ENCODE measurements at places on chromosomes 16 and 17.

DNA sequence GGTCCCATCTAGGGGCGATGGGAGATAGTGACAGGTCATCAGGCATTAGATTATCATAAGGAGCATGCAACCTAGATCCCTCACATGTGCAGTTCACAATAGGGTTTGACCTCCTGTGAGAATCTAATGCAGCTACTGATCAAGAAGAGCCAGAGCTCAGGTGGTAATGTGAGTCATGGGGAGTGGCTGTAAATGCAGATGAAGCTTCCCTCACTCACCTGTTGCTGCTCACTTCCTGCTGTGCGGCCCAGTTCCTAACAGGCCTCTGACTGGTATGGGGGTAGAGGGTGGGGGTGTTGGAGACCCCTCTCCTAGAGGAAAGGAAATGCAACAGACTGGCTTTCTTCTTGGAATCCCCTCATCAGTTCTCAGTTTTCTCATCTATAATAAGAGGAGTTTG is 131.4 kb downstream of the CA10 start:
- no peak for DNase-seq

- DNase-seq, result no peak
Measured at GRCh38 chr16:77913738-77914253, 108.6 kb upstream of the CLEC3A start.

DNA sequence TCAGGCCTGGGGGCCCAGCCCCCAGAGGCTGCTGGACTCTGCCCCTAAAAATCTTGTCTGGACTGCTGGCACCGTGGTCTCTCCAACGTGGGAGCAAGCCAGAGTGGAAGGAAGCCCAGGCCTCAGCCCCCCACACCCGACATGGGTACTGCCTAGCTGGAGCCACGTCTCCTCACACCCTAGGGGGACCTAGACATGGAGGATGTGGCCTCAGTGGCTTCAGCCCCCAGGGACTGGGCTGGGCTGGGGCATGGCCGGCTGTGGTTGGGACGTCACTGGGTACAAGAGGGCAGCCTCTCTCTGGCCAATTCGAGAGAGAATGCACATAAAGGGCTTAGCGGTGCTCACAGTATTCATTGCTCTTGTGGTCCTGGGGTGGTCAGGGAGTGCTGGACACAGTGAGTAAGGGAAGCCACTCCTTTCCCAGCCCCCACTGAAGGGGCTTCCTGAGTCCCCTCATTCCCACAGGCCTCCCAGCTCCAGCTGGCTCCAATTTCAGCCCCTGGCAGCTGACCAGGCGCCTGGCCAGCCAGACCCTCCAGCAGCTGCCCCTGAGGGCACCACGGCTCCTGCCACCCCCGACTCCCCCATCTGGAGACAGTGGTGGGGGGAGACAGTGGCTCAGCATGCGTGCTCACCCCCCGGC is 1.1 kb downstream of the CDH15 start:
- DNase-seq, result no peak

DNA sequence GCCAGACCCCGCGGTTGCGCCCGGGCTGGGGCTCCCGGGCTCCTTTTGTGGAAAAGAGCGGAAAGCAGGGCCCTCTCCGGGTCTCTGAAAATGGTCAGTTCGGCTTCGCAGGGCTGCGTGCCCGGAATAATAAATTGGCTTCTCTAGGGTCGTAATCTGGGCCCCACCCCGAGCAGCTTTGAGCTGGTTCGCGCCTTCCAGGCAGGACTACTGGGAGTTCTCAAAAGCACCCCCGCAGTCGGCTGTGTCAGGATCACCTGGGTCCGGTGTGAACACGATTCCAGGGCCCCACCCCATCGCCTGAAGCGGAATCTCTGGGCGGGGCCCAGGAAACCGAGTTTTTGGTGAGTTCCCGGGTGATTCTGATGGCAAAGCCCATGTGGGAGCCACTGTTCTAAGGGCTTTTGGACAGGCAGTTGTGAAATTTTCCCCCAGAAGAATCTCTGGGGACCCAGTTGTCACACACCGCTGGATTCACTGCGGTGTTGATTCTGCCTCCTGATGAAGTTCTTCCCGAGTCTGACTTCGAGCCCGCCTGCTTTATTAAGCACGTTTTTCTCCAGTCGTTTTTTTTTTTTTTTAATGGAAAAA is 77.0 kb downstream of the MRC2 start:
- no peak for DNase-seq

GRCh38 chr17:43784628-43785101 is 4.4 kb downstream of the CFAP97D1 start:
- no peak for DNase-seq

DNA sequence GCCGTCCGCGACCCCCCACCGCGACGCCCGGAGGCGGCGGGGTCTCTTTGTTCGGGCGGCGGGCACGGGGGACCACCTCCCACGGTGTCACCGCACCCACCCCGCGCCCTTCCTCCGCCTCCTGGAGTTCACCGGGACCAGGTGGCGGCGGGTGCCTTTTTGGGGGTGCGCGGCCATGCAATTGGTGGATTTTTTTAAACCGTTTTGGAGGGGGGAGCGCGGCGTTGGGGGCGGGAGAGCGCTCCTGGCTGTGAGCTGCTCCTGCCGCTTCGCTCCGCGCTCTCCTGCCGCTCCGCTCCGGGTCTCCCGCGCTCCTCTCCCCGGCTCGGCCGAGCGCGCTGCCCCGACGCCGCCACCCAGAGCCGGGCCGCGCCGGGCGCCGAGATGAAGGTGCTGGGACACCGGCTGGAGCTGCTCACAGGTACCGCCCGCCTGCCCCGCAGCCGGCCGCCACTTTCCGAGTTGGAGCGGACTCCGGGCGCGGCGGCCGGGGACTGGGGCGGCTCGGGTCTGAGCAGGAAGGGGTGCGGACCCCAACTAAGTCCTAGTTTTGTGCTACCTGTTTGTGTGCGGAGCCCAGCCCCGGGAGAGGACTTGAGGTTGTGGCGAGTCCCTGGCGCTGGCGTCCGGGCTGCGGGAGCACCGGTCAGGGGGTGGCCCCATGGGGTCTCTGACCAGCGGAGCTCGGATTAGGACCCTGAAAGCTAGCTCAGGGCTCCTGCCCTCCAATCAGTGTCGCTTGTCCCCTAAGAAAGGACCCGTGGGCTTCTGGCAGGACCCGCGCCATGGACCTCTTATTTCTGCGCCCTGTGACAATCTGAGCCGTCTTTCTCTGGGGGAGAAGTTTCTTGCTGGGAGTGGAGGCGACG is 35.7 kb upstream of the NDRG4 start:
- no peak for DNase-seq

GRCh38 chr17:51601622-51602261 is 341.4 kb downstream of the UTP18 start:
- DNase-seq, result no peak

DNA sequence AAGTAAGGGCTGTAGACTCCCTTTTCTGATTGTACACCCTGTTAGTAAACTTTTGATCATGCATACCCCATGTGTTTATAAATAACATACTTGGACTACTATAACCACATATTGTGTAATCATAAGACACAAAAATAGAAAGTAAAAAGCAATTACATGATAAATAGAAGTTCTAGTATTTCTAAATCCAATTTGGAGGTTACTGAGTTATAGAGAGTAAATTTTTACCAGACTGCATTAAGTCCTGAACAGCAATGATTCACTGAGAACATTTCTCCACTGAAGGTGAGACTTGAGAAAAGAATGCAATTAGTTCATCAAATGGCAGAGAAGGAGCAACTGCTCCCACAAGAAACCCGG is 7.7 kb upstream of the TBKBP1 start:
- no peak for DNase-seq

GRCh38 chr17:18323507-18324139 is 8.5 kb downstream of the SMCR8 start:
- no peak for DNase-seq

GRCh38 chr16:67909056-67909742 is 16.1 kb downstream of the PSKH1 start:
- no peak for DNase-seq

DNA sequence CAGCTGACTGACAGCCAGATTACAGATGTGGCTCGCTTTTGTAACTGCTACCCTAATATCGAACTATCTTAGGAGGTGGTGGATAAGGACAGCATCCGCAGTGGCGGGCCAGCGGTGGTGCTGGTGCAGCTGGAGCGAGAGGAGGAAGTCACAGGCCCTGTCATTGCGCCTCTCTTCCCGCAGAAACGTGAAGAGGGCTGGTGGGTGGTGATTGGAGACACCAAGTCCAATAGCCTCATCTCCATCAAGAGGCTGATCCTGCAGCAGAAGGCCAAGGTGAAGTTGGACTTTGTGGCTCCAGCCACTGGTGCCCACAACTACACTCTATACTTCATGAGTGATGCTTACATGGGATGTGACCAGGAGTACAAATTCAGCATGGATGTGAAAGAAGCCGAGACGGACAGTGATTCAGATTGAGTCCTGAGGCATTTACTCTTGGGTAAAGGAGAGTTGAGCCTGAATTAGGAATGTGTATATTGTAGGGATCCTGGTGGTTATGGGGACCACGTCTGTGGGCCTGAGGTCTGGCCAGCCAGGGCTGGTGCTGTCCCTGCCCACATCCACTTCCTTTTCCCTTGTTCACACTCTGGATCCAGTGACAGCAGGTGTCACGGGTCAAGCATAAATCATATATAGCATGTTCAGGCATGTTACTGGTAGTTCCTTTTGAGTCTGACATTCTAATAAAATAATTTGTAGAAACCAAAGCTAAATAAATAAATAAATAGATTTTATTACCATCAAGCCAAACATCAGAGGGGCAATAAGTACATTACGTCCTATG is 89.0 kb upstream of the SMURF2 start:
- DNase-seq, result no peak

DNA sequence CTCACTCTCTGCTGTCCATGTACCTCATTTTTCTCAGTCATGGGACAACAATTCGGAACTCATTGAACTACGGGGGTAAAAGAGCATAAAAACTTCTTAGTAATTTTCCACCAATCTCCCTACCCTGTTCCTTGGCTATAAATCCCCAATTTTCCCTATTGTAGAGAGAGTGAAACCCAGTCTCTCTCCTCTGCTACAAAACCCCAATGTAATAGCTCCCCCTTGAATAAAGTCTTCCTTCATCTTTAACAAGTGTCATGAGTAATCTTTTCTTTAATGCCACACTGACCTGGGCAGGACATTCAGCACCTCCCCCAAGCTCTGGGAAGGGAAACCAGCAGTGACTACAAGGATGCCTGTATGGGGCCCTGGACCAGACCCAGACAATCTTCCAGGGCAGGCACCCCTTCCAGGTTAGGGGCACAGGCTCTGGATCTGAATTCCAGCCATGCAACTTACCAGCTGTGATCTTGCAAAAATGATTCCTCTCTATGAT is 10.2 kb upstream of the EIF1 start:
- no peak for DNase-seq

DNA sequence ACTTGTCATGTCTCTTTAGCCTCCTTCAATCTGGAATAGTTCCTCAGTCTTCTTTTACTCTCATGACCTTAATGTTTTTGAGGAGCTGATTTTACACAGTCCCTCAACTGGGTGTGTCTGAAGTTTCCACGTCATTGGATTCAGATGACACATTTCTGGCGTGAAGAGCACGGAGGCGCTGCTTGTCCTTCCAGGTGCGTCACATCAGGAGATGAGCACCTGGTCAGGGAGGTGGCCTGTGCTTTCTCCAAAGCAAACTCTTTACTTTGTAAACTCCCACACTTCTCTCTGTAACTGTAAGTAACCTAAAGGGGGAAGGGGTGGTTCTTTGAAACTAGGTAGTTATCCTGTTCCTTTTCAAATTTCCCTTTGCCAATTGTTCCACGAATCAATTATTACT is 52.5 kb upstream of the MNT start:
- no peak for DNase-seq

GRCh38 chr16:17026600-17027242 is 444.0 kb downstream of the XYLT1 start:
- no peak for DNase-seq

DNA sequence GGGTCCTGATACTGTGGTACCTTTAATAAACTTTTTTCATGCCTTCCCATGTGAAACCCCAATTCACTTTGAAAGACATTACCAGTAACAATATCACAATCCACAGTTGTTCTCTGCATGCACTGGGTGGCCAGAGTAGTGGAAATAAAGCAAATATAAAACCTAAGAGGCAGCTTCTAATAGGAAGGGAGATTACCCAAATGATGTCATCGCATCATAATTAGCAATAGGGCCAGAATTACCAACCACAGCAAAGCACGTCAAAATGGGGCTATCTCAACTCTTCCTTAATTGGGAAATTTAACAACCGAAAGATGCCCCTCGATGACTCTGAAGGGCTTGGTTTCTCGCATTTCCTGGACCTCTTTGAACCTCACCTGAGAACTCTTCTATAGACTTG is 224.8 kb downstream of the GRIN2A start:
- no peak for DNase-seq

DNA sequence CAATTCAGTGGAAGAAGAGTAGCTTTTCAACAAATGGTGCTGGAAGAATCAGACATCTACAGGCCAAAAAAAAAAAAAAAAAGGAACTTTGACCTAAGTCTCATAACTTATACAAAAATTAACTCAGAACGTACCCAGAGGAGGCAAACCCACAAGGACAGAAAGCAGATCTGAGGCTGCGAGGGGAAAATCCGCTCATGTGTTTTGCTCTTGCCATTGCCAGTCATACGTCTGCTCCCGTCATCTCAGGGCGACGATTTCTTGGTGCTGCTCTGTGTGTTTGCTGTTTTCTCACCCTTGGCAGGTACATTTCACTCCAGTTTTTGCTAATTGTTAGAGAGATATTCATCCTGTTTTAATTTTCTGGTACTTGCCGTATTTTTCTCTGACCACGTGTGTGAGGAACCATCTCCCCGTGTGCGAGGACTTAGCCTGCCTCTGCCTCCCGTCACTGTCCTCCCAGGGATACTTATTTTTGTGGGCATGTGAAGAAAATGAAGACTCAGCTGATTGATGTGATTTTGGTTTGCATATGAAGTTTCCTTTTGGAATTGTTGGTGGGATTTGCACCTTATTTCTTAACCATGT is 33.4 kb upstream of the ACSF3 start:
- no peak for DNase-seq

DNA sequence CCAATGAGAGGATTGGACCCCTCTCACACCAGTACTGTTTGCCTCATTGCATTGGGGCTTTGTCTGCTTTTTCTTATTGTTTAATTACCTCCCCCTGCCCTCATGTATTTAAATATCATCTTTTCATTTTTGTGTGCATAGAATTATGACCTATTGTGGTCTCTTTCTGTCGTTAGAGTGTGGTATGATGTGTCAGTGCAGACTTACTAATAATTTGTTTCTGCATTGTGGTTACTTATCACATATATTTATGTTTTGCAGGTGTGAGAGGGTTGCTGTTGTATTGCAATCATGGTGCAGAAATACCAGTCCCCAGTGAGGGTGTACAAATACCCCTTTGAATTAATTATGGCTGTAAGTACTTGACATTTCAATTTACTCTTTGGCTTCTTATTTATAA is 2.5 kb downstream of the SEC14L1 start:
- no peak for DNase-seq

All from cortex of kidney (tissue), 1 donor.